ENCODE measurements at places on chromosomes 3 and 15.

DNA sequence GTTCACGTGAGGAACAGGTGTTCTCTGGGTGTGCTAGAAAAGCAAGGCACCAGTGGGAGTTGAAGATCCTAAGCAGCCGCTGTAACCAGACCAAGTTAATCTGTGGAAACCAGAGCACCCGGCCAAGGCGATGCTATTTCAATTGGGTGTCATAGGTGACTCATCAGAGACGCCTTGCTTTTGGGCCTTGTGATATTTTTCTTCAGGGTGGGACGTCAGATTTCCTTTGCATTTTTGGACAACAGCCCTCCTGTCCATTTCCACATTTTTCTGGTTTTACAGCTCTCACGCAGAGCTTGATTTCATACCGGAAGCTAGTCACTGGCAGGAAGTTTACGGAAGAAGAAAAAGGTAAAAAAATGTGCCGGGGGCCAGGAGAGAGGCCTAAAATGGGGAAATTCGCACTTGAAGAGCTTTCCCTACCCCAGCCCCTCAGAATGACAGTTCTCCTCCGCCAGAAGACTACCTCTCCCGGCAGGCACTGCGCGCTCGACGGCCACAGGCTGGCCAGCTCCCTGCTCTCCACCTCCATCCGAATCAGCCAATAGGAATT lies 471 bp upstream of the KBTBD8 start:
- DNase-seq, result no peak

DNA sequence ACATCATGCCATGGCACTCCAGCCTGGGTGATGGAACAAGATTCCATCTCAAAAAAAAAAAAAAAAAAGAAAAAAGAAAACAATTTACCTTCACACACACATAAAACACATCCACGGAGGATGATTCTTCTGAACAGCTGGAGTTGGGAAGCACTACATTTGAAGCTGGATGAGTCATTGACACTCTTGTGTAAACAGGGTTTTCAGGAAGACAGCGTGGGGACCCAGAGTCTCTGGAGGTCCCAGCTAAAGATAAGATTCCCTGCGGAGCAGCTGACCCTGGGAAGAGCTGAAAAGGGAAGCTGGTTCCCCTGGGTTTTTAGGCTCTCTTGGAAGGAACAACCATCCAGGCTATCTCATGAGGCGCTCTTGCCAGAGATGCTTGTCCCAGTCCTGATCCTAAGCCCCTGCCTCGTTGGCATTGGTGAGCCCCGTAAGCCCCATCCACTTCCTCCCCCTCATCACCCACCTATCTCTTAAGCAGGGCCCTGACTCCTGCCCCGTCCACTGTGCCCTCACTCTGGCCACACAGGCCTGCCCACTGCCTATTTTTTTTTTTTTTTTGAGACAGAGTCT lies 32.0 kb upstream of the FURIN start:
- no peak for DNase-seq

DNA sequence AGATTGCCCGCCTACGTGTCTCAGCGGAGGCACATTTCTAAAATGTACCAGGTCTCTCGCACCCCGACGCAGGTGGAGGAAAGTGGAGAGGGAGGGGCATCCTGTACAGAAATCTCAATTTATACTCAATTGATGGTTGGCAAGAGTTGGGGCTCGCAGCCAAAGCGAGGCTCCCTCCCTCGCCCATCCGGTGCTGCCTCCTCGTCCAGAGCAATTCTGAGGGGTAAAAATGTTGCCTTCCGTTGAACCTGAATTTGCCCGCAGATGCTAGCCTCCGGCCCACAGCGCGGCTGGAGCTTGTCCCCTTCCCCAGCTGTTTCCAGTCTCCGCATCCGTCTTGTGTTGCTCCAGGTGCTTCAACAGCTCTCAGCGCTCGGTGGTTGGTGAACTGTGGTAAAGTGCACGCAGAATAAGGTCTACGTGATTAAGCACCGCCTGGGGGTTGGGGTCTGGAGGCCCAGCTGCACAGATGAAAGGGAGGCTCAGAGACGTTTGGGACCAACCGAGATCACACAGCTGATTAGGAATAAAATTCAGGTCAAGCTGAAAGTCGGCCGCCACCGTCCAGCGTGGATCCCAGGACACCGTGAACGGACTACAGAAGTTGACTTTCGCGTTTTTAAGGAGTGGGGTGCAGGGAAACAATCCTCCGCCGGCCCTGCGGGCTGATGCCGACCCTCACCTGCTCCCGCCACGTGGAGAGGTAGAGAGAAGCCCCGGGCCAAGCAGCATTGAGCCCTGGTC lies 846 bp upstream of the POLG start:
- no peak for DNase-seq

GRCh38 chr15:45495588-45495987 lies 27.0 kb downstream of the SLC30A4 start:
- DNase-seq, result no peak
